ENCODE measurements at places on chromosomes 2 and 18.

DNA sequence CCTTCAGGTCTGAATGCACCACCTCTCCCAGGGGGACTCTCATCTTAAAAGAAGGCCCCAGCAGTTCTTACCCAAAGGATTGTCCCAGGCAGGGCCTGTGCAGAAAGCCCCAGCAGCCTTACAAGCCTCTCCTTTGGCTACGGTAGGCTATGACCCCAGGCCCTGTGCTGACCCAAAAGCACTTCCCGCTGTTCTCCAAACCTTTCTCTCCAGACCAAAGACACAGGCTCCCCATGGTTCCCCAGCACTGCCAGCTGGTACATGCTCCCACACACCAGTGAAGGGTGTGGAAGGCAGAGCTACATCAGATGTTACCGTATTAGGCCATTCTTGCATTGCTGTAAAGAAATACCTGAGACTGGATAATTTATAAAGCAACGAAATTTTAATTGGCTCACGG is 35.4 kb downstream of the LBH start:
- DNase-seq, result no peak

GRCh38 chr18:48940854-48941611 is 9.7 kb downstream of the SMAD7 start:
- peak; percentile 82 for DNase-seq

GRCh38 chr2:195602687-195603086 is 54.3 kb upstream of the SLC39A10 start:
- no peak for DNase-seq

DNA sequence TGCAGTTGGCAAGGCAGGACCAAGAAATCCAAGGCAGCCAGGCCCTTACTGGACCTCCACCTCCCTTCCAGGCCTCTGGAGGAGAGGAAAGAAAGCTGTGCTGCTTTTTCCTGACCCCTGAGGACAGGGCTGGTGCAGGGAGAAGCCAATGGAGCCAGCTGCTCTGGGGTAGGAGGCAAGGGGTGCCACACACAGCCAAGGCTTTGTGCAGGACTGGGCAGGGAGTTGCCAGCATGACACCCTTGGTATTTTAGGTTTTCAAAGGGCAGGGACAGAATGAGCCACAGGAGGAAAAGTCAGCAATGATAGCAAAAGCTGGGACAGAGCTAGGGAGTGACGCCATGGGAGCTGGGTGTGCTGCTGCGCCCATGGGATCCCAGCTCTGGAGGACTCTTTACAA is 22.9 kb downstream of the CCT7 start:
- no peak for DNase-seq

GRCh38 chr2:30361751-30362394 is 85.2 kb upstream of the LCLAT1 start:
- DNase-seq, result no peak

All from stimulated activated CD8-positive, alpha-beta memory T cell treated with anti-CD3 and anti-CD28 coated beads, Interleukin-4, amount 100 ng/mL, for 48 hours (primary cell).